PC-3 (cell line): ENCODE measurements at places on chromosomes 3 and 15.

DNA sequence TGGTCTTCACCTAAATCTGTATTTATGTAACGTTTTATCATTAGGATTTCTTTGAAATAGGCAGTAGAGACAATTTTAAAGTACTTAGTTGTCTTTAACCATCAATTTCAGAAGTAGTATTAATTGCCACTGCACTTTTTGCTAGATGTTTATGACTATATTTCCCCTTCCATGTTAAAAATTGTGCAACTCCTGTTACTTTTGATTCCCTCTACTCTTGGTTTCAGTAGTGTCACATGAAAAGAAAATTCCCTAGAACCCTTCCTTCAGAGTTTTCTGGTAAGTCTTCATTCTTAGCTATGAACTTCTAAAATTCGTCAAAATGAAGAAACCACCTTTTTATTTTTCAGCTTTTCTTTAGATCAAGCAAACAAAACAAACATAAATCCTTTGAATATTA, 7.1 kb downstream of the PIAS1 start:
- no peak for DNase-seq

- DNase-seq, result no peak
These were observed 95.3 kb downstream of the TMCO5A start for GRCh38 chr15:38029736-38030135.

GRCh38 chr3:44240061-44240460, 1.6 kb upstream of the TOPAZ1 start:
- peak; percentile 36 for DNase-seq

- DNase-seq, result no peak
These were observed 33.3 kb downstream of the SLITRK3 start for GRCh38 chr3:165162883-165163282.

DNA sequence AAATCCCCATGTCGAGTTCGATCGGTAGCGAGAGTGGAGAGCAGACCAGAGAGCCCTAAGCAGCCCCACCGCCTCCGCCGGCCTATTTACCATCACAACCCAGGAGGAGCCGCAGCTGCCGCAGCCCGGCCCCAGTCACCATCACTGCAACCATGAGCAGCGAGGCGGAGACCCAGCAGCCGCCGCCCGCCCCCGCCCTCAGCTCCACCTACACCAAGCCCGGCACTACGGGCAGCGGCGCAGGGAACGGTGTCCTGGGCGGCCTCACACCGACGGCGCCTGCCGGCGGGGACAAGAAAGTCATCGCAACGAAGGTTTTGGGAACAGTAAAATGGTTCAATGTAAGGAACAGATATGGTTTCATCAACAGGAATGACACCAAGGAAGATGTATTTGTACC, 89.5 kb upstream of the TPM1 start:
- DNase-seq, result no peak

DNA sequence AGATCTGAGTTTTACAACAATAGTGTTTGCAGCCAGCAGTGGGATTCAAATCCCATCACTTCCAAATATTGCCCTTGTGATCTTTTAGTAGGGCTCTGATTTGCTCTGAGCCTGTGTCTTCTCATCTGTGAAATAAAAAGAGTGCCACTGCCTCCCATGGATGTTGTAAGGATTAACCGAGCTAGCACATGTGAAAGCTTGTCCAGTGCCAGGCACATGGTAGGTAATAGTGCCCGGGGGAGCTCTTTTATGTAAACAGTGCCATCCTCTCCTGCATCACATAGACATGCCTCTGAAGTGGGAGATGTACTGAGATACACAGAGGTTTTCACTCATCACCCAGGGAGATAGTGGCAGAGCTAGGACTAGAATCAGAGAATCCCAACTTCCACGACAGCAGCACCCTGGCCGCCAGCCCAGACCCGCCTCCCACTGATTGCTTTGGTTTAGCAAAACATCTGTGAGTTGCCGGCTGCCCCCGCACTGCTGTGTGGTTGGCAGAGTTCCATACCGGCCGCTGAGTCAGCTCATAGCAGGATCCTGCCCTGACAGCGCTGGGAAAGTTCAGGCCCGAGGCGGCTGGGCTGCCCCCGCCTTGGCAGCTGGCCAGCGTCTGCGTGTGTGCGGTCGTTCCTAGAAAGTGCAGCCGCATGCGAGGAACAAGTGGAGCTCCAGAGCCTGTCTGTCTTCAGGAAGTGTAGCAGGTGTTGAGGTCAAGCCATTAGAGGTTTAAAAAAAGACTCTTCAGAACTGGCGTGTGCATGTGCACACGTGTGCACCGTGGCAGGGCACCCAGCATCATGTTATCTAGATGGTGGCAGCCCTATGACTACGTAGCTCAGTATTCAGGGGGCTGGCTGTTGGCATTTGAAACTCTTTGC, 5.0 kb downstream of the ARID3B start:
- peak; percentile 99 for DNase-seq

GRCh38 chr15:77033417-77033728, 37.5 kb downstream of the TSPAN3 start:
- no peak for DNase-seq
